GM23338 (cell line): ENCODE measurements at places on chromosomes 7 and 10.

DNA sequence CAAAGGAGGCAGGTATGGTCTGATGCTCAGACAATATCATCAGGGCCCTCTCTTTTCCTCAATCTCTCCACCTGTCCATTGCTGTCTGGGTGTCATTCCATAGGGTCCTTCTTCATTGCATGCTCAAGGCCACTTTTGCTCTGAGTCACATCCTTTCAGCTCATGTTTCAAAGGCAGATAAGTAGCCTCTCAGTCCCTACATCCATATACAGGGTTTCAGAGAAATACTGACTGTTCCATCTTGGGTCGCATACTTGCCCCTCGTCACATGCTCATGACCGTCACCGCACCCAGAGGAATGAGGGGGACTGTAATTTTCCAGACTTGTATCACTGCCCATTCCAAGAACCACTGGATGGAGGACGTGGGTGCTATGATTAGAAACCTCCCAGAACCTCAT, 93.4 kb downstream of the FAM107B start:
- no peaks in the 10 kb centered on the region for H3K36me3 ChIP-seq
- H3K4me1 ChIP-seq: no peaks in the 10 kb centered on the region
- no peak for DNase-seq

- H3K27me3 ChIP-seq: no peaks in the 10 kb centered on the region
- no peak overlapping the region for H3K4me3 ChIP-seq
- peaks cover 9% of the 10 kb centered on the region; the same call in 1 of the 2 replicates for H3K4me1 ChIP-seq
- H3K27ac ChIP-seq: no peak overlapping the region
- no peak for DNase-seq
Measured at GRCh38 chr10:88082806-88083596, 219.6 kb downstream of the PTEN start.

- H3K4me3 ChIP-seq: no peak overlapping the region
- no peaks in the 10 kb centered on the region for H3K27me3 ChIP-seq
- DNase-seq: no peak
Measured at GRCh38 chr10:33233635-33234034, 100.8 kb downstream of the NRP1 start.

DNA sequence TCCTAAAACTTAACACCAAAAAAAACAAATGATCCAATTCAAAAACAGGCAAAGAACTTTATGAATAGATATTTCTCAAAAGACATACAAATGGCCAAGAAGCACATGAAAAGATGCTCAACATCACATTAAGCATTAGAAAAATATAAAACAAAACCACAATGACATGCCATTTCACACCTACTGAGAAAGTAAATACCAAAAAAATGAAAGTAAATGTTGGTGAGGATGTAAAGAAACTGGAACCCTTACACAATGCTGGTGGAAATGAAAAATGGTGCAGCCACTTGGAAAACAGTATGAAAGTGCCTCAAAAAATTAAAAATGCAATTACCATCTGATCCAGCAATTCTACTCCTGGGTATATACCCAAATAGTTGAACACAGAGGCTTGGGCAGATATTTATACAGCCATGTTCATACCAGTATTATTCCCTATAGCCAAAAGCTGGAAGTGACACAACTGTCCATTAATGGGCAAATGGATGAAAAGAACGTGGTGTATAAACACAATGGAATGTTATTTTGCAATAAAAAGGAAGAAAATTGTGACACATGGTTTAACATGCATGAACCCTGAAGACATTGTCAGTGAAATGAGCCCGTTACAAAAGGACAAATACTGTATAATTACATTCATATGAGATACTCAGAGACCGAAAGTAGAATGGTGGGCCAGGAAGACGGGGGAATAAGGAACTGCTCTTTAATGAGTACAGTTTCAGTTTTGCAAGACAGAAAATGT, 89.0 kb downstream of the JMJD1C start:
- no peaks in the 10 kb centered on the region for H3K27me3 ChIP-seq
- no peak overlapping the region for H3K27ac ChIP-seq
- H3K4me1 ChIP-seq: 0 out of 2 replicates have a peak, but pooled peaks cover 4% of the 10 kb centered on the region
- H3K36me3 ChIP-seq: no peaks in the 10 kb centered on the region
- DNase-seq: no peak

- H3K27me3 ChIP-seq: no peaks in the 10 kb centered on the region
- no peaks in the 10 kb centered on the region for H3K36me3 ChIP-seq
- H3K4me3 ChIP-seq: no peak overlapping the region
- no peak for DNase-seq
- 0 out of 2 replicates have a peak, but pooled peaks cover 5% of the 10 kb centered on the region for H3K4me1 ChIP-seq
Measured at GRCh38 chr10:31769564-31769963, 159.1 kb downstream of the ARHGAP12 start.

DNA sequence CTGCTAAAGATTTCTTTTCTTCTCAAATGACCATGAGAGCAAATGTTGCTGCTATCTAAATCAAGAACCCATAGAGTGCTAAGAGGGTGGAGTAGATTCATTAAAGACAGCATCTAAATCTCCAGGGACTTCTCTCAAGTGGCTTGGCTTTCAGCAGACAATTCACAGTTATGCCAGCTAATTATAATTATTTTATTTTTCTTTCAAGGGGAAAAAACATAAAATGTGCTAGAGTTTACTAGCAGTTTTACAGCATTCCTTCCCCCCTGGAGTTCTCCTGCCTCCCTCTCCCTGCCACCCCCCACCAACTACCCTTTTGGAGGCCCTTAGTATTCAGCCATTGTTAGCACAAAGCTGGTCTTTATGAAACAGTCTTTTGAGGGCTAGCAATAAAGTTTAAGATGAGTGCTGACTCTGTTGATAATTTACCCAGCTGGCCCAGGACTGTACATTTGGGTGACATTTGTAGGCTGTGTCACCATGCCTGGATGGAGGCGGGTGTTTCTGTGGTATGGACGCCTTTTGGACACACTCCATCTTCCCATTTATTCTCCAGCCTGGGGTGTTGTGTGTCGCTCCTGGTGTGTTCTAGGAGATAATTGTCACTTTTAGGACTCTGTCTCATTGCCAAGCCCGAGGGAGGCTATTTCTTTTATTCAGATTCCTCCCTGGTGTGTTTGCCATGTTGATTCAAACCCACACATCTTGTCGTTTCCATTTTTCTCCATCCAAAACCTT, 160.2 kb downstream of the CREB5 start:
- H3K36me3 ChIP-seq: no peaks in the 10 kb centered on the region
- H3K4me1 ChIP-seq: peaks cover 21% of the 10 kb centered on the region
- H3K27ac ChIP-seq: no peak overlapping the region
- H3K27me3 ChIP-seq: no peaks in the 10 kb centered on the region
- no peak for DNase-seq

- no peaks in the 10 kb centered on the region for H3K36me3 ChIP-seq
- no peak overlapping the region for H3K27ac ChIP-seq
- H3K4me3 ChIP-seq: no peak overlapping the region
- no peaks in the 10 kb centered on the region for H3K27me3 ChIP-seq
Measured at GRCh38 chr10:120744040-120744439, 107.1 kb upstream of the WDR11 start.

DNA sequence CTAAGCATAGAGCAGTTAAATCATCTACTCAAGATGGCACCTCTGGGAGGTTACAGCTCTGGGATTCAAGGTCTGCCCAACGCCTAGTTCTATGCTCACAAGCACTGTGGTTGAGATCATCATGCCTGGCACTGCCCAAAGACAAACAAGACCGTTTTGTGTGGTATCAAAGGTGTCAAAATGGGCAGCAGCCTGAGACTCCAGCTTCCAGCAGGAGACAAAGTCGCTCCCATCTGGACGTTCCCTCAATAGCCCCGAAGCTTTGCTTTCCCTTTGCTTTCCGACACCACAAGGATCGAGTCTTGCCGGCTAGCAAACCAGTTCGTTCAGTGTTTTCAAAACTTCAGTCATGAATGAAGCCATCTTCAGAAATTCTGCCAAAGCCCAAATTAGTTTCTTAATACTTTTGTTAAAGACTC, 5.1 kb downstream of the HABP2 start:
- H3K27me3 ChIP-seq: peaks cover 100% of the 10 kb centered on the region
- H3K4me3 ChIP-seq: no peak overlapping the region
- peaks cover 14% of the 10 kb centered on the region; the same call in 1 of the 2 replicates for H3K4me1 ChIP-seq
- H3K36me3 ChIP-seq: no peaks in the 10 kb centered on the region

GRCh38 chr7:20153999-20154398, 63.2 kb downstream of the MACC1 start:
- peaks cover 10% of the 10 kb centered on the region; the same call in 1 of the 2 replicates for H3K4me1 ChIP-seq
- H3K27ac ChIP-seq: no peak overlapping the region
- no peaks in the 10 kb centered on the region for H3K36me3 ChIP-seq
- H3K27me3 ChIP-seq: no peaks in the 10 kb centered on the region

GRCh38 chr7:31261341-31261740, 79.2 kb downstream of the NEUROD6 start:
- no peak overlapping the region for H3K27ac ChIP-seq
- peak; percentile 27 for DNase-seq
- no peak overlapping the region for H3K4me3 ChIP-seq

- DNase-seq: peak; percentile 40
- H3K27me3 ChIP-seq: no peaks in the 10 kb centered on the region
- H3K36me3 ChIP-seq: no peaks in the 10 kb centered on the region
- H3K27ac ChIP-seq: no peak overlapping the region
- peaks cover 20% of the 10 kb centered on the region for H3K4me1 ChIP-seq
Measured at GRCh38 chr7:110870926-110871325, 220.0 kb upstream of the LRRN3 start.

GRCh38 chr7:99829524-99830160, 1.8 kb downstream of the CYP3A43 start:
- H3K4me1 ChIP-seq: peaks cover 5% of the 10 kb centered on the region; the same call in 1 of the 2 replicates
- H3K27me3 ChIP-seq: no peaks in the 10 kb centered on the region
- no peak for DNase-seq
- H3K4me3 ChIP-seq: no peak overlapping the region
- no peak overlapping the region for H3K27ac ChIP-seq

DNA sequence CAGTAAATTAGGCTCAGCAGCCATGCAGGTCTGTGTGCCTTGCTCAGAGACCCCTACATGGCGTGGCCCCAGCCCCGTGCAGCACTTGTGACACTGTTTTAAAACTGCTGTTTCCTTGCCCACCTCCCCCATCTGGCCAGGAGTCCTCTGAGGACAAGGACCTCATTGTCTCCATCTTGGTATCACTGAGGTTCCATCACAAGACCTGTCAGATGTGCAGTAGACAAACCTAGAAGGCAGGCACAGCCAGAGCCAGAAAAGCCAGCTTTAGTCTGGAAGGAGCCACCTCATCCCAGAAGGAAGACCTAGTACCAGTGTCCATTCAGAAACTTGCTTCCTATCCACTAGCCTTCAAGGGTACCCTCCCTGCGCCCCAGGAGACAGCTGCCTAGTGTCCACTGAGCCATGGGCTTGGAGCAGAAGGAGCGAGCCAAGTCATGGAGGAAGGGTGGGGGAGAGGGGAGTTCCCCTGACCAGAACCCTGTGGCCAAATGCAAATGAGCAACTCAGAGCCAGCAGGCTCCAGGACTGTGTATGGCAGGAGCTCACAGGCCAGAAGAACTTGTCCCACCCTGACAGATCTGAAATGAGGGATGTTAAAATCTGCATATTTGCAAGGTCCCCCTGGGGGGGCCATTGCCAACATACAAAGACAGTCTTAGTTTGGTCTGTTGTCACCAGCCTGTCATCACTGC, 176.1 kb downstream of the SH3PXD2A start:
- no peaks in the 10 kb centered on the region for H3K27me3 ChIP-seq
- H3K27ac ChIP-seq: no peak overlapping the region
- no peaks in the 10 kb centered on the region; the same call in 1 of the 2 replicates for H3K4me1 ChIP-seq
- H3K36me3 ChIP-seq: no peaks in the 10 kb centered on the region
- DNase-seq: no peak
